ENCODE measurements at places on chromosomes 11 and 22.
A peak's percentile ranks its signal among the peaks of the same experiment; 100 is the strongest.

GRCh38 chr11:24470431-24470830, 26.4 kb upstream of the LUZP2 start:
- no peak for DNase-seq

DNA sequence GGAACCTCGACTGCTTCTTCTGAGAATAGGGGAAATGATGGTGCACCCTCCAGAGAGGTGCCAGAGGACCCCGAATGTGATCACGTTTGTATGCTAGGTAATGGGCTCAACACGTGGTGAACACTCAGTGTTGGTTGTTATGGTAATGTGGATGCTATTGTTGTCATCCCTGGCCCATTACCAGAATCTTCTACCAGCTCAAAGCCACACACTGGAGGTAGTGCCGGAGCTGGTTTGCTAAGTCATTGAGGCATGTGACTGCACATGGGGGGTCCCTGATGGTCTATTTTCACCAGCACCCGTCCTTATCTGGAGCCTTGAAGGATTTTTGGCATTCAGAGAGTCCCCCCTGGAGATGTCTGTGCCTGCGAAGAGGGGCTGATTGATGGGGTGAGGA, 119.1 kb upstream of the CD82 start:
- DNase-seq = no peak

GRCh38 chr11:76329983-76330382, 50.9 kb downstream of the THAP12 start:
- DNase-seq = no peak

DNA sequence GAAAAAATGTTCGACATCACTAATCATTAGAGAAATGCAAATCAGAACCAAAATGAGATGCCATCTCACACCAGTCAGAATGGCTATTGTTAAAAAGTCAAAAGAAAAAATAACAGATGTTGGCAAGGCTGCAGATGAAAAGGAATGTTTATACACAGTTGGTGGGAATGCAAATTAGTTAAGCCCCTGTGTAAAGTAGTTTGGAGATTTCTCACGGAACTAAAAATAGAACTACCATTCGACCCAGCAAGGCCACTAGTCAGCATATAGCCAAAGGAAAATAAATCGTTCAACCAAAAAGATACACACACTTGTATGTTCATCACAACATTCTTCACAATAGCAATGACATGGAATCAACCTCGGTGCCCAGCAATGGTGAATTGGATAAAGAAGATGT, 503.2 kb downstream of the OPCML start:
- DNase-seq = no peak

- peak; percentile 60 for DNase-seq
These were observed 86.6 kb downstream of the KCNQ1 start for GRCh38 chr11:2531277-2531986.

DNA sequence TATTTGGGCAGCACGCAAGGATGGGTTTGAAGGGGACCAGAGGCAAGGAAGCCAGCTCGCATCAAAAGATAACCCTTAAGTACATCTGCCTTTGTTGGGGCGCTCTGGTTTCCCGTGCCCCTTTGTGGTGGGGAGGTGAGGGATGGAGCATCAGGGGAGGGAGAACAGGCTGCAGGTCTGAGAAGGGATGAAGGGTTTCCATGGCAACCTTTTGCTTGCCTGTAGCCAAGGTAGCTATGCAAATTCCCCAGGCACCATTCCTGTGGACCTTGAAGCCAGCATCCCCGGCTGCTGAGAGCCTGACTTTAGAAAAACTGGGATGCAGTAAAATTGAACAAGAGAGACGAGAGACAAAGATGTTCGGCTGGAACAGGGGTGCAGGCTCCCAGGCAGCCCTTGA, 75.7 kb downstream of the SEZ6L start:
- no peak for DNase-seq

- DNase-seq = no peak
These were observed 741 bp downstream of the CARS1 start for GRCh38 chr11:3056296-3057068.

GRCh38 chr22:17057959-17058814, 26.6 kb upstream of the IL17RA start:
- DNase-seq = peak; percentile 48

GRCh38 chr22:31173386-31174145, 13.6 kb downstream of the RNF185 start:
- no peak for DNase-seq

GRCh38 chr11:65297026-65297672, 17.5 kb upstream of the CDC42EP2 start:
- DNase-seq = no peak

- DNase-seq = no peak
These were observed 24.6 kb upstream of the ZBTB16 start for GRCh38 chr11:114034956-114035355.

DNA sequence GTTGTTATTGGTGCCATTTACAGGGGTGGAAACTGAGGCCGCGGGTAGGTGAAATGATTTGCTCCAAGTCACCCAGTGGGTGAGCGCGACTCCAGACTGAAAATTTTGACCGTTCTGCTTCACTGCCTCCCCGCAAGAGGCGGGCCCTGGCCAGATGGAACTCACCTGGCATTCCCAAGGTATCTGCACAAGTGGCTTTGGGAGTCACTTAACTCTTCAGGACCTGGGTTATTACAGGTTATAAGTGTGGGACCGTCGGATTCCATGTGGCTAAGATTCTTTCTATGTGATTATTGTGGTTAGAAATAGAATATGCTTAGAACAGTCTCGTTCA, 598 bp downstream of the CABIN1 start:
- no peak for DNase-seq

GRCh38 chr11:110478410-110478809, 48.7 kb downstream of the FDX1 start:
- DNase-seq = no peak

Measured in NCI-H1092 treated with DMSO at 0.1 percent for 48 hours (cell line).